ENCODE measurements at places on chromosomes 5 and 9.

GRCh38 chr5:16547200-16547842 is 69.5 kb downstream of the RETREG1 start:
- DNase-seq = no peak

DNA sequence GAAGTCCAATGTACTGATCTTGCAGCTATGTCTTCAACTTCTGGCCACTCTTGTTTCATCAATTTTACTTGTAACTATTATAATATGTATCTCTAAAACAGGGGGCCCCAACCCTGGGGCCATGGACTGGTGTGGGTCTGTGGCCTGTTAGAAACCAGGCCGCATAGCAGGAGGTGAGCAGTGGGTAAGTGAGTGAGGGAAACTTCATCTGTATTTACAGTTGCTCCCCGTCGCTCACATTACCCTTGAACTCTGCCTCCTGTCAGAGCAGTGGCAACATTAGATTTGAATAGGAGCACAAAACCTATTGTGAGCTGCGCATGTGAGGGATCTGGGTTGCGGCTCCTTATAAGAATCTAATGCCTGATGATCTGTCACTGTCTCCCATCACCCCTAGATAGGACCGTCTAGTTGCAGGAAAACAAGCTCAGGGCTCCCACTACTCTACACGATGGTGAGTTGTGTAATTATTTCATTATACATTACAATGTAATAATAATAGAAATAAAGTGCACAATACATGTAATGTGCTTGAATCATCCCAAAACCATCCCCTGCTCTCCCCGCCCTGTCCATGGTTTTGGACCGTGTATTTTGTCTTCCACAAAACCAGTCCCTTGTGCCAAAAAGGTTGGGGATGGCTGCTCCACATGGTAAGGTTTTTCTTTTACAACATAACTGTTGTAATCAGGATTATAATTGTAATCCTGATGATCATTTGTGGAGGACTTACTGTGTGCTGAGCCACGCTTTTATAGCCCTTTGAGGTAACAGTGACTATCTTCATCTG is 26.9 kb upstream of the SH3PXD2B start:
- DNase-seq = no peak

GRCh38 chr9:88831713-88832407 is 159.4 kb upstream of the S1PR3 start:
- no peak for DNase-seq

GRCh38 chr9:78592811-78593210 is 295.9 kb downstream of the PSAT1 start:
- DNase-seq = no peak

DNA sequence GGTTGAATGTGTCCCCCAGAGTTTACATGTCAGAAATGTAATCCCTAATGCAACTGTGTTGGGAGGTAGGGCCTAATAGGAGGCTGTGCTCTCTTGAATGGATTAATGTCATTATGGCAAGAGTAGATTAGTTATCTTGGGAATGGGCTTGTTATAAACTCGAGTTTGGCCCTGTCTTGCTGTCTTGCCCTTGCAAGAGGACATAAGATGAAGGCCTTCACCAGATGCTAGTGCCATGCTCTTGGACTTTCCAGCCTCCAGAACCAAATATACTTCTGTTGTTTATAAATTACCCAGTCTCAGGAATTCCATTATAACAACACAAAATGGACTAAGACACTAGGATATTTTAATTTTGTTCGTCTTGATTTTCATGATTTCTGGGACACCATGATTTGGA is 5.4 kb downstream of the PIK3R1 start:
- no peak for DNase-seq

- no peak for DNase-seq
Measured at GRCh38 chr5:96426831-96427230, 6.2 kb downstream of the PCSK1 start.

DNA sequence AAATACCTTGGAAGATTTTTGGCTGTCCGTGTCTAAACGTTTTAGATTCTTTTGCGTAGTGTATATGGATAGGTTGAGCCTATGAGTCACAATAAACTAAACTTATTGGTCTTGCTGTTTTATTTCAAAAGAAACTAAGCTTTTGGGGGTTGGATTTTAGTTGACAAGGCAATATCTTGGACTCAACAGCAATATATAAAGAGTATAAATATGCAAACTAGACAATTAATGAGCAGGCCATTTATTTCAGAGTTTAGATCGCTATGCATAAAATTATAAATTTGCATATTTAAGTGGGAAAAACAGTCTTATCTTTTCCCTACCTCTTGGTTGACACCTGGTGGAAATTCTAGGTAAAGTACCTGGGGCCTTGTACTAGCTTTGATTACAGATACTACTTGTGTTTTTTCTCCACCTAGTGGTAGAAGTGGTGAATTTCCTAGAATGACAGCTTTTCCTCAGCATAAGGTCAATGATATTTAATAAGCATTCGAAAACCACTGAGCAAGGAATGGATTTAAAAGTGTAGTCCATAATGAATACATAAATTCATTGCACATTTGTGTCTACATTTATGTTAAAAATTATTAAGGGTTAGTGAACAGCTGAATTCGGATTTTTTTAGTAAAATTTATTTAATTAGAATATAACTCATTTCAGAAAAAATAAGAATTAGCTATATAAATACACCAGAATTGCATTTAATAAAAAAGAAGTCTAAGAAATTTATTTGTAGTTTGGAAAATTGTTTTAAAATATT is 1.7 kb upstream of the ARRDC3 start:
- no peak for DNase-seq

DNA sequence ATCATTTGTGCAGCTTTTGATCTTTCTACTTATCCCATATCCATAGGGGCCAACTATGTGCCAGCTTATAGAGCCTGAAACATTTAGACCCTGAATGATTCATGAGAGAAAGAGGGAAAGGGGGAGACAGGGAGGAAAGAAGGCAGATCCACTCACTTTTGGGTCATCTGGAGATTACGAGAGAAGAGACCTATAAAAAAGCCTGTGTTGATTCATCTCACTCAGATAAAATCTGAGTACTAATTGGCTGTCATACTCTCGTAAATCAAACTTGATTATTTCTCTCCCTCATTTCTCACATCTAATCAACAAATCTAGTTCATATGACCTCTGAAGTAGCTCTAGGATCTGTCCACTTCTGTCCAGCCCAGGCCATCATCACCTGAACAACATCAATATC is 137.1 kb downstream of the ARL15 start:
- no peak for DNase-seq

GRCh38 chr9:7177383-7177782 is 419.6 kb downstream of the KDM4C start:
- DNase-seq = no peak

- no peak for DNase-seq
Measured at GRCh38 chr5:58797021-58797420, 214.1 kb downstream of the RAB3C start.

GRCh38 chr5:158499075-158499891 is 600.4 kb downstream of the EBF1 start:
- no peak for DNase-seq

- DNase-seq = no peak
Measured at GRCh38 chr5:2591777-2592453, 159.6 kb downstream of the IRX2 start.

Data from mesothelial cell of epicardium (in vitro differentiated cells).